ENCODE measurements at places on chromosomes 3 and 15. TPM values are rescaled to one million over a fixed set of nuclear protein-coding genes. Genes with fewer than 3 reads are reported as not detected.
A peak's percentile ranks its signal among the peaks of the same experiment; 100 is the strongest.

HTD2 gene
- total RNA-seq: 11.5 TPM

DNA sequence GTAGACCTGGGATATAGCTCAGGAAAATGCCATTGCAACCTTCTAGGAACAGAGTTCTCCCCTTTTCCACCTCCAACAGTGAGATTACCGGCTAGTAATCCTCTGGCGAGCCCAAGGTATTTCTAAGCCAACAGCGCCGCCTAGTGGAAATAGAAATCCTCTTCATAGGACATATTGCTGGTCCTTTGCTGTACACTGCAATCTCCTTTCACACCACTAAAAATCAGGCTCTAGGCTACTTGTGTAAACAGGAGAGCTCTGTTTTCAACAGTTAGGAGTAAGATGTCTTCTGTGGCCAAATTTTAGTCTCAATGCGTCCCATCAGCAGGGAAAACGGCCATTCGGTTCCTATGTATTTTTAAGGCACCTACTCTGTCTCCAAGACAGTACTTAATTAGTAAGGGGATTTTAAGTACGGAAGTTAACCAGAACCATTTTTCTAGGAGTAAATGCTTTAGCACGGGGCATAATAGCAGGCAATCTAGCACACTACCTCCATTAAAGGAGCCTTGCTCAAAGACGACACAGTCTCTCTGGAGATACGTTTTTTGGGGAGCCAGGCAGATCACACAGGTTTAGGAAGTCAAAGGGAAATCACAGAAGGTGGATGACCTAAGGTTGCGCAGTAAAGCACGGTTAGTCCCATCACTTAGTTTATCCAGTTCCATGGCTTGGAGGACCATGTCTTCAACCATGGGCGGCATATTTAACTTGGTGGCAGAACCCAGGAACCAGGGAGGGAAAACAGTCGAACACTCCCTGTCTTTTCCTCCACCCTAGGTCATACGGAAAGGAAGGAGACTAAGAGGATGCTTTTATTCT lies 43.8 kb downstream of the NCEH1 start:
- peak overlapping the region; percentile 43 for H3K4me3 ChIP-seq
- H3K27ac ChIP-seq: no peak overlapping the region

DNA sequence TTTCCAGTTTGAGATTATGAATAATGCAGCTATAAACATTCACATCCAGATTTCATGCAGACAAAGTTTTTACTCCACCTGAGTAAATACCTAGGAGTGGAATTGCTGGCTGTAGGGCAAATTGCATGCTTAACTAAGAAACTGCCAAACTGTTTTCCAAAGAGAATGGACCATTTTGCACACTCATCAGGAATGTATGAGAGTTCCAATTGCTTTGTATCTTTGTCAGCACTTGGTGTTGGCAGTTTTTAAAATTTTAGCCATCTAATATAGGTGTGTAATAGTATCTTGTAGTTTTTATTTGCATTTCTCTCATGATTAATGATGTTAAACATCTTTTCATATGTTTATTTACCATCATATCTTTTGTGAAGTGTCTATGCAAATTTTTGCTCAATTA lies 40.6 kb upstream of the TRIM59 start:
- H3K27me3 ChIP-seq: peaks cover 2% of the 10 kb centered on the region
- H3K27ac ChIP-seq: no peak overlapping the region
- no peak for DNase-seq
- H3K4me3 ChIP-seq: no peak overlapping the region
- peaks cover 3% of the 10 kb centered on the region for H3K36me3 ChIP-seq
- H3K4me1 ChIP-seq: peaks cover 3% of the 10 kb centered on the region

DNA sequence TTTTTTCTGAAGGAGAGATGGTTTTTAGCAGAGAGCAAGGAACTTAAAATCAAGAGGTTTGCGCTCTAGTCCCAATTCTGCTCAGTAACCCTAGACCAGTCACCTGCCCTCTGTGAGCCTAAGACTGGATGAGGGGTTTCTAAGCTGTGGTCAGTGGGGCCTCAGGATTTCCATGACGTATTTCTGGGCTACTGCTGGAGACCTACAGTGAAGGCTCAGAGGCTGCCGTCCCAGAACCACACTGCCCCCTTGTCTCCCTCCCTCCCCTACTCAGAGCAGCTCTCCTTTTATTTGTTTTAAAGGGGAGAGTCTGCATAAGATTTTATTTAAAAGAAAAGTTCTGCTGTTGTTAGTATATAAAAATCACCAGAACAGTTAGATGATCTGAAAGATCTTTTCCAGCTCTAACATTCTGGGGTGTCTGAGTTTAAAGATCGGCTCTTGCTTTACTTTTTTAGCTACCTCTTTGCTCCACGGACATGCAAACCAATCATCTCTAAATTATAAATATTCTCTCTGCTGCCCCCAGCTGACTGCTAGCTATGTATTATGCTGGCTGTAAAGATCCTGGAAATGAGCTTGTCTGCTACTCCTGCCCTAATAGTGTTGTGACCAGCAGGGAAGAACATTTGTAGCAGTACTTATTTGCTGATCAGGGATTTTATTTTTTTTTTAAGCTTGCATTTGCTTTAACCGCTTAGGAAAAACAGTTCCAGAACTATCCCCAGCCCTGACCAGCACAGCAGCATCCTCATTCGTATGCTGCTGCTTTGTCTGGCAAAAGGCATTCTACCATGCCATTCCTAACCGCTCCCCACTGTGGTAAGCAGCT lies 28.6 kb upstream of the NDUFB4 start:
- no peak overlapping the region for H3K4me3 ChIP-seq
- H3K4me1 ChIP-seq: no peaks in the 10 kb centered on the region
- H3K36me3 ChIP-seq: no peaks in the 10 kb centered on the region
- H3K27ac ChIP-seq: no peak overlapping the region
- peaks cover 2% of the 10 kb centered on the region for H3K27me3 ChIP-seq
- DNase-seq: no peak

PARP15 gene
- 13.2 TPM for total RNA-seq

GRCh38 chr15:84595660-84596059 lies 5.1 kb upstream of the ZSCAN2 start:
- no peak for DNase-seq
- H3K4me3 ChIP-seq: no peak overlapping the region
- H3K27ac ChIP-seq: no peak overlapping the region
- H3K27me3 ChIP-seq: peaks cover 6% of the 10 kb centered on the region
- H3K36me3 ChIP-seq: no peaks in the 10 kb centered on the region

GRCh38 chr3:525415-525814 lies 328.9 kb downstream of the CHL1 start:
- no peak overlapping the region for H3K4me3 ChIP-seq
- no peaks in the 10 kb centered on the region for H3K27me3 ChIP-seq
- DNase-seq: no peak
- no peaks in the 10 kb centered on the region for H3K36me3 ChIP-seq
- H3K4me1 ChIP-seq: no peaks in the 10 kb centered on the region

DNA sequence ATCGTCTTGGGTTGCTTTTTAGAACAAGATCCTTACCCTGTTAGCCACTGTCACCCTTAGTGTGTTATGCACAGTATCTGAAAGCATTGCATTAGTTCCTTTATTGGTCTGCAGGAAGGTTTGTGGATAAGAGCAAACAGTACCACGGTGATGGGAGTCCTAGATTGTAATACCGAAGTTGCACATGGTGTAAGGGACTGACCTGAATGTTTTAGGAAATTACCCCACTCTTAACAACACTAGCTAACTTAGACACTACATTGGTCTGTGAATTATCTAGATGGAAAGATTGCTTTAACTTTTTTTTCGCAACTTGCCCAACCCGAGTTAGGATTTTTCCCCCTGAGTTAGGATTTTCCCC lies 1.3 kb downstream of the STT3B start:
- H3K27ac ChIP-seq: peak overlapping the region; percentile 97
- H3K27me3 ChIP-seq: no peaks in the 10 kb centered on the region
- no peak for DNase-seq
- peaks cover 40% of the 10 kb centered on the region for H3K4me1 ChIP-seq

PLSCR5 gene
- total RNA-seq: not detected

OR5K1 gene
- total RNA-seq: not detected

DNA sequence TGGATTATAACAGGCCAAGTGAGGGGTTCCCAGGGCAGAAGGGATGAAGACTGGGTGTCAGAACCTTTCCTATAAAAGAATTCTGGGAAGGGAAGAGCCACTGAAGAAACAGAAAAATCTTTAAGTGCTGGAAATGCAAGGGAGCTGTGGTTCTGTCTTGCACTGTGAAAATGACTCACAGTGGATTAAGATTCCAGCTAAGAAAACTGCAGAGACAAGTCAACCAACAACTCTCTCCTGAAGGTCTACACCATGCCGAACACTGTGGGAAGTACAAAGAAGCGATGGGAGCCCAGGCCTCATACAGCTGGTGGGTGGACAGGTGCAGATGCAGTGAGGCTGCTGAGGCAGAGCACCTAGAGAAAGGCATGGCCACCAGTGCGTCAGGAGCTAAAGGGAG lies 27.7 kb downstream of the ZDHHC3 start:
- H3K36me3 ChIP-seq: peaks cover 10% of the 10 kb centered on the region
- H3K27me3 ChIP-seq: no peaks in the 10 kb centered on the region
- H3K4me3 ChIP-seq: no peak overlapping the region

ZMYND10 gene
- 1.7 TPM for total RNA-seq

GRCh38 chr3:44845528-44846520 lies 15.9 kb upstream of the TMEM42 start:
- no peak overlapping the region for H3K4me3 ChIP-seq
- H3K27ac ChIP-seq: no peak overlapping the region
- no peaks in the 10 kb centered on the region for H3K27me3 ChIP-seq
- no peaks in the 10 kb centered on the region for H3K4me1 ChIP-seq
- peaks cover 40% of the 10 kb centered on the region for H3K36me3 ChIP-seq

DNA sequence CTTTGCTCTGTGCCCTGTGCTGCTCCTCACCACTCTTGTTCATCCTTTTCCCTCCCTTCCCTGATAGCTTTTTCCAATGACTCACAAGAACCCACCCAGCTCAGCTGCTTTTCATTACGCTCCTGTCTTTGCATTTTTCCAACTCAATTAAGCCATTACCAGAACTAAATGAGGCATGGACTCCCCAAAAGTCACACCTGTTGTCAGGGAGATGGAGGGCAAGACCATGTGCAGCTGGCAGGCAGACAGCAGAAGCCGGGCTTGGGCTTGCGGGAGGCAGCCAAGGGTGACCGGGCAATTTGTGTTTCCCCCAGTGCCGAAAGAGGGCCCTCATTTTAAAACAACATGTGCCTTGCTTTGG lies 64.3 kb downstream of the CASR start:
- no peak for DNase-seq
- H3K27ac ChIP-seq: no peak overlapping the region
- H3K4me3 ChIP-seq: no peak overlapping the region
- peaks cover 16% of the 10 kb centered on the region for H3K27me3 ChIP-seq
- H3K4me1 ChIP-seq: peaks cover 14% of the 10 kb centered on the region
